ENCODE measurements at places on chromosomes 13 and 19.

DNA sequence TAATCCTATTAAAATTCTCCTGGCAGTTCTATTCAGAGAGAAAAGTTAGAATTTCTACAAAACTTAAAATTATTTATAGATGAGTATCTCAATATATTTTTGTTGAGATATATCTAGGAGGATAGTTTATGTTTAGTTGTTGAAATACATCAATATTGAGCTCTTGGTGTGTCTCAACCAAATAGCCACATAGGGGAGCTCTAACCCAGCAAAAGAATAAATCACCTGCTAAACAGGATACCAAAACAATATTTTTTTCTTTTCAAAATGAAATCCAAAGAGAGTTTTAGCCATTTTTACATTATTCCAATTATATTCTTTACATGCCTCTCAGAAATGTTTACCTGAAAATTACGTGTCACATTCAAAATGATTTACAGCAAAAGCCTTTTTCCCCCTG, 954.7 kb downstream of the SLITRK6 start:
- no peak for DNase-seq

DNA sequence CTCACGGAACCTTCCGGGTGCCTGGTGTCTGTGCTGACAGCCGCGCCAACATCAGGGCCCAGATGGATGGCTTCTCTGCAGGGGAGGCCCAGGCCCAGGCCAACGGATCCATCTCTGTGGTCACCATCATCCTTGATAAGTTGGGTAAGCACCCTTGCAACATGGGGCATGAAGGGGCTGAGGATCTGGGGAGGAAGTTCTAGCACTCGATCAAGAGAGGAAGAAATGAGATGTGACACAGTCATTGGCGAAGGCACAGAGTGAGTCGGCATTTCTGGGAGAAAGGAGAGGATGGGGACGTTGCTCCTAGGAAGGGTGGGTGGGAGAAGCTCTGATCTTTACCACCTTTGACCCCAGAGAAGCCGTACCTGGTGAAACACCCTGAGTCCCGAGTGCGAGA, 4.4 kb downstream of the CILP2 start:
- DNase-seq: no peak

- DNase-seq: no peak
Measured at GRCh38 chr13:61546911-61547310, 131.3 kb upstream of the PCDH20 start.

DNA sequence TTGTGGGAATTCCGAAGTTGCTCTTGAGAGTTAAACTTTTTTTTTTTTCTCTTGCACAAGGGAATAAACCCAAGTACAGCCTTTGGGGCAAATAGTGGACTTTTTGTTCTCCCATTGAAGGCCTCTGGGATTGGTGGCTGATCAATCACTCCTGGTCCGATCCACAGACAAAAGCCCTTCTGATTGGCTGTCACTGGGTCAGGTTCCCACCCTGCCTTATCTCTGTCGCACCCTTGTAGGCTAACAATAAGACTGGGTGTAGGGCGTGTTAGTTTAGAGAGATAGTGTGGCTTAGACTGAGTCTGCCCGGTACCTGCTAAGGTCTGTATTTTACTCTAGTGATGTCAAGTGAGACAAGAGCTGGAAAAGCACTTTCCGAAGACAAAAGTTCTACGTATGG, 380.8 kb downstream of the NDFIP2 start:
- DNase-seq: no peak

- DNase-seq: no peak
Measured at GRCh38 chr13:44403461-44404056, 29.9 kb downstream of the SERP2 start.

- no peak for DNase-seq
Measured at GRCh38 chr13:66076417-66076816, 1153.7 kb downstream of the PCDH9 start.

- DNase-seq: no peak
Measured at GRCh38 chr13:100668408-100668807, 6.2 kb downstream of the TMTC4 start.

GRCh38 chr13:83877651-83878355, 4.5 kb downstream of the SLITRK1 start:
- no peak for DNase-seq

All from AG08396 (cell line).